ENCODE measurements at places on chromosomes 7 and 10. TPM values are rescaled to one million over a fixed set of nuclear protein-coding genes. Genes with fewer than 3 reads are reported as not detected.

The CDH23 gene
- not detected for total RNA-seq

The AKR1C3 gene
- total RNA-seq = 36.2 TPM

The GRID2IP gene
- not detected for total RNA-seq

DNA sequence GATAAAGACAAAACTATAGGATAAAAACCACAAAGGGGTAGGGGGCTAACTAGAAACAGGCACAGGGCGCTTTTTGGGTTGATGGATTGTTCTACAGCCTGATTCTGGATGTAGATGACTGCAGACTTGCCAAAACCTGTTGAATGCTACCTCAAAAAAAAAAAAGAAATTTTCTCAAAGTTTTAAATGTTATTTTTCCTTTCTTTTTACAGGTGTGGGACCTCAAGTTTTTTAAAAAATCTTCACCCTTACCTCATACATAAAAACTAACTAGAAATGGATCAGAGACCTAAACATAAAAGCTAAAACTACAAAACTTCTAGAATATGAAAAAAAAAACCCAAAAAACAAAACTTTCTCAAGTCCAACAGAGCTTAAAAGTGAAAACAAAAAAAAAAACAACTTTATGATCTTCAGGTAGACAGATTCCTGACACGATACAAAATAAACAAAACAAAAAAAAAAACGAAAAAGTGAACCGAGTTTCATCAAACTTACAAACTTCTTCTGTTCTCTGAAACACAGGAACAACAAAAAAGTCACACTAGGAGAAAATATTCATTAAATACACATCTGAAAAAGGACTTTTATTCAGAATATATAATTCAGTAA, 14.9 kb downstream of the RHEB start:
- H3K36me3 ChIP-seq = no peaks in the 10 kb centered on the region
- no peak overlapping the region for H3K4me3 ChIP-seq
- peaks cover 29% of the 10 kb centered on the region for H3K4me1 ChIP-seq
- no peak for DNase-seq
- no peak overlapping the region for H3K27ac ChIP-seq

DNA sequence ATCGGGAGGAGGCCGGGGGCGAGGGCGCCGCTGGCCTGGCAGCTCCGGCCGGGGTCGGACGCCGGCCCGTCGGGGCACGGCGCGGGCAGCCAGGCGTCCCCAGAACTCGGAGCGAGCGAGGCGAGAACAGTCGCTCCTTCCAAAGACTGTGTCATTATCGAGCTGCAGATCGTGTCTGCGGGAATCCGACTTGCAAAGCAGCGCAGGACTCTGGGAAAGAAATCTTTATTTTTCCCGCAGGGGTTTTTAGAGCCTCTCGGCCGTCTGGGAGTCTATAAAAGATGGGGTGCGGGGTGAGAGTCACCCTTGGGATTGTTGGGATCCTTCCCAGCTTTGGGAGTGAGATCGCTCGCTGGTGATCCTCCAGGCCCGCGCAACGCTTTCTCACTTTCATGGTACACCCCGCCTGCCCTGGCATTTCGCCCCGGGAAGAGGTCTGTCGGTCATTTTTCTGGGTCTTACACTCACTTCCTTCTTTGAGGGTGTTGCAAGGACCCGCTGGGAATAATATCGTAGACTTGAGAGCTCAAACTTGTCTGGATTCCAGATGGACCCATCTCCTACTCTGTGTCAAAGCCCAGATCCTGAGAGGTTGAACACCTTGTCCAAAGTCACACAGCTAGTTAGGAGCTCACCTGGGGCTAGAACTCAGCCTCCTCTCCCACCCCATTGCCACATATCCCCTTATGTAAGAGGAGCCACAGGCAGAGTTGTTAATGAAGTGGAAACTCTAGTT, 1.0 kb downstream of the UBTD1 start:
- 0 out of 2 replicates have a peak, but pooled peaks cover 4% of the 10 kb centered on the region for H3K36me3 ChIP-seq
- no peaks in the 10 kb centered on the region for H3K27me3 ChIP-seq
- peak overlapping the region; percentile 97 for H3K27ac ChIP-seq
- peak overlapping the region; percentile 92 for H3K4me3 ChIP-seq
- peaks cover 21% of the 10 kb centered on the region for H3K4me1 ChIP-seq

GRCh38 chr10:1608851-1609647, 128.3 kb downstream of the ADARB2 start:
- no peaks in the 10 kb centered on the region for H3K36me3 ChIP-seq
- peak; percentile 1 for DNase-seq
- no peak overlapping the region for H3K4me3 ChIP-seq
- no peaks in the 10 kb centered on the region for H3K27me3 ChIP-seq

The BTBD16 gene
- total RNA-seq = not detected

GRCh38 chr7:46784732-46785131, 797.2 kb downstream of the TNS3 start:
- no peak overlapping the region for H3K27ac ChIP-seq
- H3K36me3 ChIP-seq = no peaks in the 10 kb centered on the region
- peak; percentile 67 for DNase-seq
- H3K4me3 ChIP-seq = no peak overlapping the region
- H3K4me1 ChIP-seq = peaks cover 13% of the 10 kb centered on the region

DNA sequence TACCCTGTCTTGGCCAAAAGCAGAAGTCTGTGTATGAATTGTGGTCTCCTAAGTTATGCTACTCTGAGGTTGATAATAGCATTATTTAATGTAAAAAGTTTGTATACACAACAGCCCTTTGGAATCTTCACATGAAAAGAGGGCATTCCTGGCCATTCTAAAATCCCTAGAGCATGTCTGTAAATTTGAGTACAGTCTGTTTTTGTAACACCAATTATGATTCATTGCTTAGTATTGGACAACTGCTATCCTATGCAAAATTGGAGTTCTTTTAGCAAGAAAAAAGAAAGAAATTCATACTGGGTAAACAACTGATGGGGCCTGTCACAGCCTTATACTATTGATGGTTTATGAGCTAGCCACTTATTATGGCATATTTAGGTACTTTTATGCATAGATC, 10.2 kb downstream of the CUTC start:
- peak overlapping the region; percentile 51 for H3K27ac ChIP-seq
- H3K4me1 ChIP-seq = peaks cover 27% of the 10 kb centered on the region
- peak overlapping the region; percentile 53 for H3K4me3 ChIP-seq
- peaks cover 67% of the 10 kb centered on the region for H3K36me3 ChIP-seq

DNA sequence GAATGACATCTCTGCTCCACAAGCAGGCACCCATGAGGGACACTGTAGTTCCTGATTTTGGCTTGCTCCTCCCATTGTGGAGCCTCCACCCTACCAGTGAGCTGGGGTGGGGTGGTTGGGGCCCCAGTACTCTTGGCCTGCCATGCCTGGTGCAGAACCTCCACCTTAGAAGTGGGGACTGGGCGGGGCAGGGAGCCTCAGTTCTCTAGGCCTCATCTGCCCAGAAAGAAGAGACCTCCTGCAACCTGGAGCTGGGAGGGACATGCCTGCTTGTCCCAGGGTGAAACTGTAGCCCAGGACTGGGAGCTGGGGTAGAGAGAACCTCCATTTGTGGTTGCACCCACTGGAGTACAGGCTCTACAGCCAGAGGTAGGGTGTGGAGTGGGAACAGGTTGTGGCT, 14.4 kb downstream of the RAMP3 start:
- no peak overlapping the region for H3K4me3 ChIP-seq
- no peak overlapping the region for H3K27ac ChIP-seq
- no peak for DNase-seq
- no peaks in the 10 kb centered on the region for H3K36me3 ChIP-seq
- H3K27me3 ChIP-seq = peaks cover 10% of the 10 kb centered on the region
- H3K4me1 ChIP-seq = no peaks in the 10 kb centered on the region

GRCh38 chr10:12934777-12935176, 66.7 kb downstream of the CCDC3 start:
- H3K27ac ChIP-seq = no peak overlapping the region
- no peaks in the 10 kb centered on the region for H3K36me3 ChIP-seq
- H3K27me3 ChIP-seq = no peaks in the 10 kb centered on the region
- no peaks in the 10 kb centered on the region for H3K4me1 ChIP-seq
- peak; percentile 21 for DNase-seq
- no peak overlapping the region for H3K4me3 ChIP-seq

- no peaks in the 10 kb centered on the region for H3K27me3 ChIP-seq
- H3K4me3 ChIP-seq = no peak overlapping the region
- H3K36me3 ChIP-seq = peaks cover 33% of the 10 kb centered on the region
Measured at GRCh38 chr7:137916980-137917645, 70.3 kb upstream of the DGKI start.

DNA sequence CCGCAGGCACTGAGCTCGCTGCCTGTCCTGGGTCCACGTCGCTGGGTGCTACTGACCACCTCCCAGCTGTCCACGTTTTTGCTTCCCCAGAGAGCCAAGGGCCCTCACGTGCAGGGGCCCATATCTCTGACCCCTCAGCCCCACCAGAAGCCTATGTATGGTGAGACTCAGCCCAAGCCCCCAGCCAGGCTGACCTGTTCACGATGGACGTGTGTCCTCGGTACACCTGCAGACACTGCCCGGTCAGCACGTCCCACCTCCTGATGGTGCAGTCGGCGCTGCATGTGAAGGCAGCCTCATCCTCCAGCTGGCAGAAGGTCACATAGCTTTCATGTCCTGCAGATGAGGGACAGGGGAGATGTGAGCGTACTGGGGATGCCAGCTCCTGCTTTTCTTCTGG, 9.9 kb downstream of the WDR86 start:
- H3K4me1 ChIP-seq = peaks cover 8% of the 10 kb centered on the region
- peaks cover 9% of the 10 kb centered on the region for H3K27me3 ChIP-seq
- H3K4me3 ChIP-seq = no peak overlapping the region
- no peak for DNase-seq
- no peaks in the 10 kb centered on the region for H3K36me3 ChIP-seq
- H3K27ac ChIP-seq = no peak overlapping the region

DNA sequence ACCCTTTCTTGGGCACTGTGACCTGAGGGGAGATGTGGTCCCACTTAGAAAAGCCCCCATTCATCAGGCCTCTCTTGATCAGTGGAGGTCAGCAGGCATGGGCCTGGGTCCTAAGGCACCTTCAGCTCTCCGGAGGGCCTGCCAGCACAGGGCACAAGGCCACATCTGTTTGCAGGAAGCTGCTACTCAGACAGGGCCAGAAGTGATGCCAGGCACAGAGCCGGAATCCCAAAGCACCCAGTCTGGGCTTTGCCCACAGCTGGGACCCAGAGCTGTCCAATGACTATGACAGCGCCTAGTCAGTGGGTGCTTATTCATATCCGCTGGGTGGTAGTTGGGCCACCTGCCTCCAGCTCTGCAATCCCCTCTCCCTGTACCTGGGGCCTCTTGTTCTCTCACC, 63.2 kb upstream of the ELN start:
- no peaks in the 10 kb centered on the region for H3K4me1 ChIP-seq
- no peaks in the 10 kb centered on the region for H3K36me3 ChIP-seq
- H3K4me3 ChIP-seq = no peak overlapping the region
- no peak for DNase-seq

GRCh38 chr10:48187713-48188485, 86.6 kb downstream of the FRMPD2 start:
- no peaks in the 10 kb centered on the region for H3K36me3 ChIP-seq
- no peak overlapping the region for H3K27ac ChIP-seq
- H3K4me3 ChIP-seq = no peak overlapping the region
- DNase-seq = no peak
- H3K27me3 ChIP-seq = peaks cover 41% of the 10 kb centered on the region

The LIPK gene
- not detected for total RNA-seq

The GIMAP5 gene
- total RNA-seq = not detected

- DNase-seq = no peak
- no peaks in the 10 kb centered on the region for H3K27me3 ChIP-seq
- H3K4me3 ChIP-seq = no peak overlapping the region
- no peaks in the 10 kb centered on the region for H3K4me1 ChIP-seq
- no peak overlapping the region for H3K27ac ChIP-seq
Measured at GRCh38 chr7:22220941-22221340, 136.0 kb downstream of the RAPGEF5 start.

The ABCC2 gene
- total RNA-seq = under 0.01 TPM

Measured in GM23248 (cell line).